ENCODE measurements at places on chromosomes 5 and 9.

- no peak for DNase-seq
These were observed 462.2 kb upstream of the PTGER4 start for GRCh38 chr5:40217553-40217952.

DNA sequence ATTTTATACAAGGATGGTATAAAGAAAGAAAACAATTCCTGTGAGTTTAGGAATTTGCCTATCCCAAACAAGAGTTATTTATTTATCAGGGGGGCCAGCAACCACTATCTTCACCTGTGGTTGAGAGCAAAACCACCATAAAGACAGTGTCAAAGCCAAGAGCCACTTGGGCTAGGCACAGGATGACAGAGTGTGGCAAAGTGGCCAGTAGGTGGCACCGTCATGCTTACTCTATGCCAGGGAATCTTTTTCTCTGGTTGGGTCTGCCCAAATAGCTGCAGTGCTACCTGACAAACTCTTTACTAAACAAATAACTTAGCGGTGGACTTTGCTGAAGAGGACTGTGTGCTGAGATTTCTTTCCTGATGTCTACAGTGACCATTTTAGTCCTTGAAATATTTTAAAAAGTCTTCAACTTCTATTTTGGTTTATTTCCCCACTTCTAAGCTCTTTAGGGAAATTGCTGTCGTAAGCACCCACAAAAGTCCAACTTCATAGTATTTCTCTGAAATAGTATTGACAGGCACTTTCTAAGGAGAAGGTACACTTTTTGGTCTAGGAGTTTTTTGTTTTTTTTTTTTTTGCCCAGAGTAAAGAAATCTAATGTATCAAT is 285.0 kb downstream of the RFX3 start:
- peak; percentile 24 for DNase-seq

DNA sequence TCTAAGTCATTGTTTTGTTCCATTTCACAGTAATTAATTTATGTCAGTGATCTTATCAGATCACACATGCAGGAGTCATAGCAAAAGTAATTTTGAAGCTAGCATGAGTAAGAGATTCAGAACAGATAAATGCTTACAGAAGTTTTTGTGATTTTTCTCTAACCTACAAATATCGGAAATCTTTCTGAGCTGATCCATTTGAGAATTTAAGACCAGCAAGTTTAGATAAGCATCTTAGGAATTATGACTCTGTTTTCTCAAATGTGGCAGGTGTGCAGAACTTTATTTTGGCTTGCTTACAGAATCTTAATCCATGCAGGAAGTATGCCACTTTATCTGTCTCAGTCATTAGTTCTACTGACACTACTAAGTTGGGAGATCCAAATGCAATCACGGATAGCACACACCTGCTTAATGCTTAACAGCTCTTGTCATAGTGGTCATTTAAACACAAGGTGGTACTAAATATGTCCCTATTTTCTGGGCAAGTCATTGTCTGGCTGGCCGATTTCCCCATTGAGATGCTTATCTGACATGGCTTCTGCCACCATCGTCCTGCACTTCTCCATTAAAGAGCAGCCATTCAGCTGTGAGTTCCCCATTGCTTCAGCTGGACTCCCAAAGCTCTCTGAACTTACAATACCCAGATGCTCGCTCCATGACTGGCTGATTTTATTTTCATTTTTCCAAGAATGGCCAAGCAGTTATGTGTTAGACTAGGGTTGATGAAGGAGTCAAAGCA is 305.4 kb upstream of the NUDT12 start:
- DNase-seq, result no peak

DNA sequence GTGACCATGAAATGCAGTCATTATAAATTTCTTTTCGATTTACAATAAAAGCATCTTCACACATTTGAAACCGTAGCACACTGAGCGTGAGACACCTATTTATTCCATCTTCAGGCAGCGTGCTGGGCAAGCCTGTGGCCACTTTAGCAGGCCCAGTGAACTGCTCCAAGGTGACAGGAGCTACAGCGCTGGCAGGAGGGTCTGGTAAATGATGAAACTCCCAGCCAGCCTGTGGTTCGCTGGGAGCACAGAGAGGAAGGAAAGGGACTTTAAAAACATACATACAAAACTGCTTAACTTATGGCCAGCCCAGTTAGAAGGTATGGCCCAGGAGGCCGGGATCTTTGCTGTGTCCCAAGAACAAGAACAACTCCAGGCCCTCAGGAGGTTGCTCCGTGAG is 5.1 kb downstream of the RAPGEF1 start:
- DNase-seq, result no peak

DNA sequence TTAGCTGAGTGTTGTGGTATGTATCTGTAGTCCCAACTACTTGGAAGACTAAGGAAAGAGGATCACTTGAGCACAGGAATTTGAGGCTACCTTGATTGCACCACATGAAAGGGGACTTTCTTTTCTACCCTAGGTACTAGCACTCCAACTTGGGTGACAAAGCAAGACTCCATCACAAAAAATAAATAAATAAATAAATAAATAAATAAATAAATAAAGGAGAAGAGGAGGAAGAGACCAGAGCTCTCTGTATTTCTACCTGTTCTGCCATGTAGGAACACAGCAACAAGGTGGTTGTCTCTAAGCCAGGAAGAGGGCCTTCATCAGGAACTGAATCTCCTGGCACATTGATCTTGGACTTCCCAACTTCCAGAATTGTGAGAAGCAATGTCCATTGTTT is 118.6 kb downstream of the HMHB1 start:
- DNase-seq, result no peak

- no peak for DNase-seq
These were observed 18.0 kb downstream of the CCT5 start for GRCh38 chr5:10268100-10268499.

DNA sequence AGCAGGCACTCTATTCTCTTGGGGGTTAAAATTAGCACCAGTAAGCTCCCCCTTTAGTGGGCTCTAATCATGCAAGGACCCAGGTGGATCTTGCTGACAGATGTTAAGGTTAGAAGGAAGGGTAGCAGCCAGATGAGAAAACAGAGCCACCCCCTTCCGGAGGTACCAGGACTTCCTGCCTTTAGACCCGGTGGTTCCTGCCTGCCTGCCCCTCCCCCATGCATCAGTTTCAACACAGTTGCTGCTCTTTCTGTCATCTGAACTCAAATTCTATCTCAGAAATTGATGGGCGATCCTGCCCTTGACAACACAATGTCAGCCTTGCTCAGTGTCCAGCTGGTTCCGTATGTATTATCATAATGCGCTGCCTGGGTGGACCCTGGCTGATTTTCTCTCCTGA is 287.3 kb downstream of the EBF1 start:
- no peak for DNase-seq

- no peak for DNase-seq
These were observed 119.2 kb upstream of the SV2C start for GRCh38 chr5:75964008-75964407.

- DNase-seq, result no peak
These were observed 1.6 kb upstream of the OBP2B start for GRCh38 chr9:133210609-133211008.

- no peak for DNase-seq
These were observed 124.0 kb upstream of the EFNA5 start for GRCh38 chr5:107794741-107795140.

DNA sequence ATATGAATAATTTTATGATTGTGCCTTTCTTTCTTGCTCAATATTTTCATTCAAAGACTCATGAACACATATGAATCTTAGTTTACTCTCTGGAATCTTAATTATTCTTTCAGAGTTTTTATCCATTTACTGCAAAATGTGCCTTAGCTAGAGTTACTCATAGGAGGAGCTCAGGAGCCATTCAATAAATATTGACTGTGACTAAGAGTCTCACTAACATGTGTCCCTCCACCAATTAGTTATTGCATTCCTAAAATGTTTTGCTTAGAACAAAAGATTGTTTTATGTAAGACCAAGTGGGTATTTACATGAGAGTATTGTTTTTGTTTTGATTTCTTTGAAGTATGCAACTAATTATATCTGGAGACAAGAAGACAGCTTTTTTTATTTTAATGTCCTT is 218.4 kb upstream of the MAST4 start:
- DNase-seq, result no peak

GRCh38 chr9:91519520-91520277 is 96.1 kb upstream of the NFIL3 start:
- DNase-seq, result no peak

DNA sequence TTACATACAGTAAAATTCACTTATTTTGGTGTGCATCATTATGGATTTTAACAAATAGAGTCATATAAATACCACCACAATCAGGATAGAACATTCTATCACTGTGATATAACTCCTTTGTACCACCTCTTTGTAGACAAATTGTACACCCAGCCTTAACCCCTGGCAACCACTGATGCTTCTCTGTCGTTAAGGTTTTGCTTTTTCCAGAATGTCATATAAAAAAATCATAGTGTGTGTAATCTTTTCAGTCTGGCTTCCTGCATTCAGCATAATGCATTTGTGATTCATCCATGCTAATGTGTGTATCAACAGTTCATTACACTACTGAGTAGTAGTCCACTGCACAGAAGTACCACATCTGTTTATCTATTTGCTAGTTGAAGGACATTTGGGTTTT is 81.2 kb downstream of the ARSB start:
- no peak for DNase-seq

GRCh38 chr9:16744394-16744793 is 126.1 kb downstream of the BNC2 start:
- DNase-seq, result no peak

- no peak for DNase-seq
These were observed 167.2 kb downstream of the C9orf152 start for GRCh38 chr9:110040788-110041187.

GRCh38 chr5:151126199-151126645 is 31.4 kb downstream of the ANXA6 start:
- peak; percentile 36 for DNase-seq

DNA sequence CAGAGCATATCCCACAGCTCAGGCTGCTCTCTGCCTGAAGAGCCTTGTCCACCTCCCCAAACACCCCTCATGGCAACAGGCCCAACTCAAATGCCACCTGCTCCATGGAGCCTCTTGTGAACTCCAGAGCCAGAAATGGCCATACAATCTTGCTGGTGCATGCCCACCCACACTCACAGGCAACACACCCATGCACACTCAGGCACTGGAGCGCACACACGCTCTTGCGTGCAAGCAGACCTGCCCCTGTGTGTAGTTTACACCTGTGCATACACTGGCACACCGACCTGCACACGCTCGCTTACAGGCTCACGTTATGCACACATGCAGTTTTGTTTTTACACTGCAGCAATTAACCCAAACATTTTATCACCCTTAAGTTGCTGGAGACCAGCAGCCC is 40.0 kb downstream of the HRH2 start:
- no peak for DNase-seq

DNA sequence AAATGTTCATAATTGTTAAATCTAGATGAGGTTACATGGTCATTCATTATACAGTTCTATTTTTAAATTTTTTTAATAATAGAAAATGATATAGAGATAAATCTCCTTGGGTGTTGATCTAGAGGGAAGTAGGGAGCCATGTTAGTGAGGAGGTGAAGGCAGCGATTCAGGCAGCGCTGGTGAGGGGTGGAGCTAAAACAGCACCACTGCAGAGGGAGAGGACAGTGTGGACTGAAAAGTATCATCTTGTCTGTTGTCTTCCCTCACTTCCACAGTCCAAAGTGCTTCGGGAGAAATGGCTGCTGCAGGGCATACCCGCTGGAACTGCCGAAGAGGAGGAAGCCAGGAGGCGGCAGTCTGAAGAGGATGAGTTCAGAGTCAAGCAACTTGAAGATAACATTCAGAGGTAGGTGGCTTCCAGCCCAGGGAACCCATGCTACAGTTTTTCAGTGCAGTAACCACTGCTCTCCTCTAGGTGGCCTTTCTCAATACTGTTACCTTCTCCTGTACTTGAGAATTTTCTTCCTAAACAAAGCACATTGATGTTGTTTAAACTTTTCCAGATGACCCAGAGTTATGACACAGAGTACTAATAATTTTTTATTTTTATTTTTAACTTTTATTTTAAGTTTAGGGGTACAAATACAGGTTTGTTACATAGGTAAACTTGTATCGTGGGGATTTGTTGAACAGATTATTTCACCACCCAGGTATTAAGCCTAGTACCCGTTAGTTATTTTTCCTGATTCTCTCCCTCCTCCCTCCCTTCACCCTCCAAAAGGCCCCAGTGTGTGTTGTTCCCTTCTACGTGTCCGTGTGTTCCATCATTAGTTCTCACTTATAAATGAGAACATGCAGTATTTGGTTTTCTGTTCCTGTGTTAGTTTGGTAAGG is 100.5 kb downstream of the PALM2AKAP2 start:
- DNase-seq, result no peak

- no peak for DNase-seq
These were observed 1855.5 kb downstream of the MAT2B start for GRCh38 chr5:165360784-165361542.

DNA sequence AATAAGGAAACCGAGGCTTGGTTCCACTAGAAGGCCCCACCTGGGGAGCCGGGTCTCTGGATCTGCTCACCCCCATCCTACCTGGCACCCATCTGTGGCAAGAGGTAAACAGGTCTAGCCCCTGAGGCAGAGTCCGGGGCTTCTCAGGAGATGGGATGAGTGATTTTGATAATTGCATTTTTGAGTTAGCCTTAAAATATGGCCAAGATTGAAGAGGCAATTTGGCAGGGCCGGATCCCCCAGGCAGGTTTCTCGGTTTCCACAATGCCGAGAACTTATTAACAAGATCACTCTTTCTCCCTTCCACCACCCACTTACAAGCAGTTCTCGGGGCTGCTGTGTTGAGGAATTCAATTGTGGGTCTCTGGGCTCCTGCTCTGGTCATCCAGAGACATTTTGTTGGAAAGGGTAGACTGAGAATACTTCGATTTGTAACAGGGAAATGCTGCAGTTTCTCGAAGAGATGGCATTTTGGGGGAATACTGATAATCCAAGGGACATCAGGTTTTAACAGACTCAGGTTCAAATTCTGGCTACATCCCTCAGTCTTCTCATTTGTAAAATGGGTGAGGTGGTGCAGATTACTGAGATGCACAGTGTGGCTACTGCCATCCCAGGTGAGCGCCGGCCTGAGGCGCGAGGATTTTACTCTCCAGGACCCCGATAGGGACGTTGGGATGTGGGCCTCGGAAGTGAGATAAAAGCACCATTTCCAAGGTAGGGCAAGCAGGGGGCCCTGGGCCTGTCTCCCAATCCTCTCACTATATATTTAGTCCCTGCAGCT is 194.2 kb downstream of the CDK5RAP2 start:
- DNase-seq, result no peak

- DNase-seq, result no peak
These were observed 544.7 kb upstream of the PTGER4 start for GRCh38 chr5:40134883-40135520.

- no peak for DNase-seq
These were observed 56.0 kb upstream of the FAM174A start for GRCh38 chr5:100479079-100479688.
